ENCODE measurements at places on chromosomes 2 and 18.

DNA sequence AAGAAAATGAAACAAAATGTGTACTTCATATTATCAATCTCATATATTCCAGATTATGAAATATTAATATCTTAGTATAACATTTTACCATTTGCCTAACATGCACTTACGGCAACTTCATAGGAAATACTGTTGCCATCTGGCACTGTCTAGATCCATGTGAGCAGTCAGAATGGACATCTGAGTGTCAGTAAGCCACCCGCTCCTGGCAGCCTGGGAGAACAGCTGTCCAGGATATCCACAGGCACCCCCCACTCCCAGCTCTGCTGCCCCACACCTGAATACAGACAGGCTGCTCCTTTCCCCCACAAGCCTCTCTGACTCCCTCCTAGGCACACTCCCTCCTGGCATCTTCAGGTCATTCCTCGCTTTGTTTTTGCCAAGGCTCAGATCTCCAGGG is 127.0 kb downstream of the GAREM1 start:
- no peak for DNase-seq

- DNase-seq = no peak
Measured at GRCh38 chr2:86072271-86072858, 33.3 kb downstream of the POLR1A start.

DNA sequence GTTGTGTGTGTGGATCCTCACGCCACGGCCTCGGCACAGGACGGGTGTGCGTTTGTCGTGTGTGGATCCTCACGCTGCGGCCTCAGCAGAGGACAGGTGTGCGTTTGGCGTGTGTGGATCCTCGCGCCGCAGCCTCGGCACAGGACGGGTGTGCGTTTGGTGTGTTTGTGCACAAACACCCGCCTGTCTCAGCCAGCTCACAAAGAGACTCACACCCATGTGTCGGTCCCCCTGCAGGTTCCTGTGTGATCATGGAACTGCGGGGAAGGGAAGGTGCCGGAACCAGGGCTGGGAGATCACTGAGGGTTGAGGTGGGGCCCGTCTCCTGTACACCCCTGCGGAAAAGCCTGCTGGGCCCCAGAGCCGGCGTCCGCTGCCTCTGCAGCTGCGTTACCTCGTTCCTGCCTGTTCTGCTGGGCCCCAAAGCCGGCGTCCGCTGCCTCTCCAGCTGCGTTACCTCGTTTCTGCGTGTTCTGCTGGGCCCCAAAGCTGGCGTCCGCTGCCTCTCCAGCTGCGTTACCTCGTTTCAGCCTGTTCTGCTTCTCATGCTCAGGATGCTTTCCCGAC is 53.6 kb downstream of the CTDP1 start:
- no peak for DNase-seq

- DNase-seq = no peak
Measured at GRCh38 chr2:39099870-39100728, 20.8 kb downstream of the SOS1 start.

- DNase-seq = no peak
Measured at GRCh38 chr2:100707016-100707947, 112.7 kb upstream of the NPAS2 start.

DNA sequence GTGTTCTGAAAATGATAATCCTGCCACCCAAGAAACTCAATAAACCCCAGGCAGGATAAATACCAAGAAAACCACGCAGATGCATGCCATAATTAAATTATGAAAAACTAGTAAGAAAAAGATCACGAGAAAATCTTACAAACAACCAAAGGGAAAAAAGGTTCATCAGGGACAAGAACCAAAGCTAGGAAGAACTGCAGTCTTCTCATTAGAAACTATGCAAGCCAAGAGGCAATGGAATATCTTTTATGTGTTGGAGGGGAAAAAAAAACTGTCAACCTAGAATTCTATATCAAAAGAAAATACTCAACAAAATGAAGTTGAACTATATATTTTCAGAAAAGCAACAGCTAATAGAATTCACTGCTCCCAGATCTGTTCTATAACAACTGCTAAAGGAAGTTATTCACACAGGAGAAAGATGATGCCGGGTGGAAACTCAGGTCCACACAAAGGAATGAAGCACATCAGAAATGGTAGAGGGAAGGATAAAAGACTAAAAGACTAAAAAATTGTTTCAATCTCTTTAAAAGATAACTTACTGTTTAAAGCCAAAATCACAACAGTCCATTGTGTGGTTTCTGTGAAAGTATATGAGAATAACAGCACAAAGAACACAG is 55.0 kb downstream of the NDUFA10 start:
- no peak for DNase-seq

DNA sequence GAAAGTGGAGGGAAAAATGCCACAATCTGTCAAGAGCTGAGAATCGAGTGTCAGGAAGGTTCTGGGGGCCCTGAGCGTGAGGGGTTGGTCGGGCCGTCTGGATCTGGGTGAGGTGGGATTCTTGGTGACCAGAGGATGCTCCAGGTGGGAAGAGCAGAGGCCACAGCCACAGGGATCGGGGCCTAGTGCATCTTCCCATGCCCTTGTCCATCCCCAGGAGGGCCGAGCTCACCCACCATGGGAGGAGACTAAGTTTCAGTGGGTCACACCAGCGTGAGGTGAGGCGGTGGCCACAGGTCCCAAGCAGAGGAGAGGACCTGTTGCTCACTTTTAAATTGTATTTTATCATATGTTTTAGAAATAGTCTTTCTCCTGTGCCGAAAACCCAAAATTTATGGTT is 70.0 kb downstream of the TMEM18 start:
- no peak for DNase-seq

- no peak for DNase-seq
Measured at GRCh38 chr2:199100326-199101110, 357.2 kb downstream of the SATB2 start.

GRCh38 chr2:219823574-219823973 is 196.1 kb downstream of the SLC4A3 start:
- no peak for DNase-seq

DNA sequence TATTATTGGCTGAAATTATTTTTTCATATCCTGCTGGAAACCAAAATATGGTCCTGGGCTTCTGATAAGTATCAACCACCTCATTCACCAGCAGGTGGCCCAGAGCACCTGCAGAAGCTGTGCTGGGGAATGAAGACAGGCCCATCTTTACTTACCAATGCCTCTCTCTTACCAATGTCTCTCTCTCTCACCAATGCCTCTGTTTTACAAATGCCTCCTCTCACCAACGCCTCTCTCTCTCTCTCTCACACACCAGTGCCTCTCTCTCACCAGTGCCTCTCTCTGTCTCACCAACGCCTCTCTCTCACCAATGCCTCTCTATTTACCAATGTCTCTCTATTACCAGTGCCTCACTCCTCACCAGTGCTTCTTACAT is 2.3 kb upstream of the MAL start:
- DNase-seq = peak; percentile 58
